ENCODE measurements at places on chromosomes 5 and 9.

DNA sequence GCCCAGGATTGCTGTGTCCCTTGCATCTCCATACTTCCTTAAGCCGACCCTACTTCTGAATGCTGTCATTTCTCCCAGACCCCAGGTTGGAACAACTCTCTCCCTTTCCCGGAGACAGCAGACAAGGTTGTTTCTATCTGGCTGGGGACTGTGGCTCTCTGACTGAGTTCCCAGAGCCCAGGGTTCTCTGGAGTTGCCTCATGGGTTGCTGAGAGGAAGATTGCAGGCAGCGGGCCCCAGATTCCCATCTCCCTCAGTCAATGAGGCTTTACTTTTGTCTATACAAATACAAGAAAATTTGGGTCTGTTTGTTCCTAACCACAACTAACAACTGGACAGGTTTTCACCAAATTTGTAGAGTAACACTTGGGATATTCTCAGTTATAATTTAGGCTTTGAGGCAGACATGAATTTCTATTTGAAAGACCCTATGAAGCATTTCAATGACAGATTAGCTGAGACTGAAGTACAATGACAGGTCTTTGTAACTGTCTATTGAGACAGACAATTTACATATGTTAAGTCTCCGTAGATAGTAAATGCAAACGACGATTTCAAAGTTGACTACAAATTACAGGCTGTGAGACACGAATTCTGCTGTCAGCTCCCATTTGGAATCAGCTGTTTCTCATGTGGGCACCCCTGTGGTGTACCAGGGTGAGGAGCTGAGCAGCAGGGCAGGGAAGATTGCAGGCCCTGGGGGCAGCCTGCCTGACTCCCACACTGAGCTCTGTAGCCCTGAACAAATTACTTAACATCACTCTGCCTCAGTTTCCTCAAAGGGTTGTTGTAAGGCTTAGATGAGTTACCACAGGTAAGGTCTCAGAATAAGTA is 107.5 kb downstream of the ATP10B start:
- DNase-seq, result no peak

GRCh38 chr9:16028548-16028947 is 475.7 kb downstream of the CCDC171 start:
- no peak for DNase-seq

DNA sequence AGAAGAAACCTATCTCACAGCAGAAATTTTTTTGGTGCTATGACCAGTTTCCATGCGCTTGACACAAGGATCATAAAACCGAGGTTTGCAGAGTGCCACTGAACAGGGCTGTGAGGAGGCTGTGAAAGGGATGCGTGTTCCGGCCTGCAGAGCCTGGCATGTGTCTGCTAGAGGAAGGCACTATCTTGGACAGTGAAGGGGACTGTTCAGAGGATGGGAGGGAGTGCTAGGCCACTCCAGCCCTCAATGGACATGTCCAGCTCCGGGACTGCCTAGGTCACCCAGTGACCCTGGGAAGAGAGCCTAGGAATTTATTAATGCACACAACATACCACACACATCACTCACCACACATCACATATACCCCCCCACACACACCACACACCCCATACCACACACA is 275.9 kb downstream of the GADD45G start:
- DNase-seq, result no peak

- peak; percentile 79 for DNase-seq
Observed at GRCh38 chr5:73274881-73275663, 102.1 kb downstream of the TMEM174 start.

- no peak for DNase-seq
Observed at GRCh38 chr9:135183069-135183468, 95.6 kb downstream of the OLFM1 start.
